ENCODE measurements at places on chromosomes 12 and 14.
A peak's percentile ranks its signal among the peaks of the same experiment; 100 is the strongest.

- DNase-seq: peak; percentile 51
Measured at GRCh38 chr14:77965919-77966435, 166.1 kb downstream of the ADCK1 start.

DNA sequence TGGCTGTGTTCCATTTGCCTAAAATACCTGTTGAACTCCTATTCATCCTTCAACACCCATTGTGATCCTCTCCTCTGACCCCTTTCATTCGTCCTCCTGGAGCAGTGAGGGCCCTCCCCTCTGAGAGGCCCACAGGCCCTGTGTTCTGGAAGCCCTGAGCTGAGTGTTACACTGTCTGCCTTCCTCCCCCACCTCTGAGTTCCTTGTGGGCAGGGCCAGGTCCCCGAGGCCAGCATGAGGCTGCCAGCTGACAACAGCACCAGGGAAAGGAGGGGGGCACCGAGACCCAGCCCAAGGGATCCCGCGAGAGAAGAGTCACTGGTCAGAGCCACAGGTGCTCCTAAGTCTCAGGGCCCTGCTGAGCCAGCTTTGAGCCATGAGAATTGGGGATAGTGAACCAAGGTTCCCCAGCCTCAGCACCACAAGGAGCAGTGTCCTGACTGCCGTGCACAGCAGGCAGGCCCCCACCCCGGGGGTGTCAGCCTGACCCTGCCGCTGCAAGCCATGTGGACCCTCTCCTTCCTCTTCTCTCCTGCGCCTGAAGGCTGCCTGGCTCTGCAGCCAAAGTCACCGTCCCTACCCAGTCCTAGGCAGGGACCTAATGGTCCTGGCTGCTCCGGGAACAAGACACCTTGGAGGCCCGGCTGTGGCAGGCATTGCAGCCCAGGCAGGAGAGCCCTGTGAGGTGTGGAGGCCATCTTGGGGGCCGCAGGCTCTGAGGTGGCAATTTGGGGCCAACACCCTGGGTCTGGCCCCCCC, 52.5 kb downstream of the BEGAIN start:
- DNase-seq: peak; percentile 44

DNA sequence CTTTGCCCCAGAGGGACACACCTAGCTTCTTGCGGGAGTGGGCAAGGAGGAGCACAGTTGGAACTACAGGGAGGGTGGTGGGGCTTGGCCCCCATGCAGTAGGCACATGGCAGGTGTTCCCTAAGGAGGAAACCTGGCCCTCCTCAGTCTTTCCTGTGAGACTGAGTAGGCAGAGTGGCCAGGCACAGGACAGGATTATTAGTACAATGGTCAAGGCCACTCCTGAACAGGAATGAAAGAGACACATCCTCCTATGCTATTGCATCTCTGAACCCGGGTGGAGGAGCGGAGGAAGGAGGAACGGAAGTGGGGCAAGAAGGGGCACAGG, 846 bp downstream of the MYO1A start:
- no peak for DNase-seq

DNA sequence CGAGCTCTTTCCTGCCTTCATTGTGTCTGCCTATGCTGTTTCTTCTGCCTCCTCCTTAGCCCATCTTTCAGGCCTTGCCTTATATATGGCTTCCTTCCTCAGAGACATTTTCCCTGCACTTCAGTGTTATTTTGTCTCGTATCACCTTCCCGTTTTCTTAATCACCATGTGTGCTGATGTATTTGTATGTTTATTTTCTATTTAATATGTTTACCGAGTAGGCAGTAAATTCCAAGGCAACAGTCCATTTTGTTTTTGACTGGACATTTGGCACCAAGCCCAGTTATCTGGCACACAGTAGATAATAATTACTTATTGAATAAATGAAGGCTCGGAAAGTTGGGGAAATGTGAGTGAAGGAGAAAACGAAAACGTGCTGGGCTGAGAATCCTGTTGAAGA, 4.6 kb upstream of the POU6F1 start:
- no peak for DNase-seq

DNA sequence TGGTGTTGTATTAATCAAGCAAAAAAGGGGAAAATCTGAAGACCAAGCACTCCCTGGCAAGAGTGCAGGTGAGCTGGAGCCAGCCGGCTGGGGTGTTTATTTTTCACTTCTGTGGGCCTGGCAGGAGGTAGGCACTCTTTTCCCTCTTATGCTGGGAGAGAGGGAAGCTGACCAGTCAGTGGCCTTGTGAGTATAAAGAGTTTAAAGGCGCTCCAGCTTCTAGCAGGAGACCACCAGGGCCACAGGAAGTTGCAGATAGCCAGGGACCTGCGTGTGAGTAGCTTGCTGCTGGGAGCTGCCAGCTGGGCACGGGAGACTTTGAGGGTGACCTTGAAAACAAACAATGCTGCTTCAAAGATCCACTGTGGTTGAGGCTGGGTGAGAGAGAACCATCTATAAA, 217.4 kb upstream of the PWP1 start:
- DNase-seq: no peak

- no peak for DNase-seq
Measured at GRCh38 chr12:115934046-115934445, 343.4 kb downstream of the MED13L start.

Data from activated CD8-positive, alpha-beta memory T cell treated with anti-CD3 and anti-CD28 coated beads, Interleukin-2, amount 50 U/mL, for 48 hours (primary cell).